Activated naive CD4-positive, alpha-beta T cell treated with anti-CD3 and anti-CD28 coated beads, Interleukin-2, amount 50 U/mL, for 16 hours (primary cell): ENCODE measurements at places on chromosomes 2 and 18.
A peak's percentile ranks its signal among the peaks of the same experiment; 100 is the strongest.

GRCh38 chr2:241310917-241311566, 4.4 kb downstream of the HDLBP start:
- DNase-seq: no peak

GRCh38 chr2:239127513-239127912, 273.3 kb downstream of the HDAC4 start:
- no peak for DNase-seq

DNA sequence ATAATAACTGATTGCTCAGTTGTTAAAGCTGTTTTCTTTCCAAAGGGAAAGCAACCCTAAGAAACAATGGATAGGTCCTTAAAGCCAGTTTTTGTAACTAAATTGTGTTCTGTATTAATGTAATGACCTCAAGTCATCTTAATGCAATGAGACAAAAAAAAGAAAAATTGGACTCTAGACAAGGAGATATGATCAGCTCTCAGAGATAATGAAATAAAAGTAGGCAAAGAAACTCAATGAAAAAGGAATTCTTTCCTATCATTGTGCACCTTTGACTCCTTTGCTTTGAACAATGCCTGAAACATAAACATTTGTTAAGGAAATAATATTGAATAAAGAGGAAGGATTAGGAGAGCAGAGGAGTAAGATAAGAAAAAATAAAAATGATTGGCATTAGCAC, 86.1 kb downstream of the RIT2 start:
- no peak for DNase-seq

DNA sequence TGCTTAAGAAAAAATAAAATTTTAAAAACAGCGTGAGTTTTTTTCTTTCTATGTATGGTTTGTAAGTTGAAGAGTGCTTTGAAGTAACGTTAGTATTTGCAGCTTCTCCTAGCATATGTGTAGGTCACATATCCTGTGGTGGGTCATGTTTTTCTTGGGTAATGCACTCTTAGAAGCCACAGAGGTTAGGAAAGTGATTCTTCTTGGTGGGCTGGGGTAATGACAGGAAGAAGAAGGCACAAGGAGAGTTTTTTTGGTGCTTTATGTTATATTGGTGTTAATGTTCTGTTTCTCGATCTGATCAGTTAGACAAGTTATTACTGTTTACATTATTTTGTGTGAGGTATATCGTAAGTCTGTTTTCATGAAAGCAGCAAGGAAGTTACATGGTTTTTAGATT, 109.0 kb downstream of the ICA1L start:
- no peak for DNase-seq

DNA sequence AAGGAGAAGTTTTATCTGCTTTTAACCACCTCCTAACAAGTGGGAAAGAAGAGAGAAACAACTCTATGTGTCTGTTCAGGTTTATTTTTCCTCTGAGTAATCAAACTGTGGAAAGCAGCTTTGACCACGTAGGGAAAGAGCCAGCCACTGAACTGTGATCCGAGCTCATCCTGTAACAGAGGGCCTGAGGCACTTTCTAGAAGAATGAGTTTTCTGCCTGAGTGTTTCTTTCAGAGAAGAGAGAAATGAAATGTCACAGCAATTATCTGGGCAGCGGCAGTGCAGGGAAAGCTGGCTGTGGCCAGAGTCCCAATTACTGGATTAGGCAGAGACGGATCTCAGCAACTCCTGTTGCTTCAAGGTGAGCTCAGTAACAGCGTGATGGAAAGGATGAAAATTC, 151.9 kb downstream of the CD226 start:
- no peak for DNase-seq

DNA sequence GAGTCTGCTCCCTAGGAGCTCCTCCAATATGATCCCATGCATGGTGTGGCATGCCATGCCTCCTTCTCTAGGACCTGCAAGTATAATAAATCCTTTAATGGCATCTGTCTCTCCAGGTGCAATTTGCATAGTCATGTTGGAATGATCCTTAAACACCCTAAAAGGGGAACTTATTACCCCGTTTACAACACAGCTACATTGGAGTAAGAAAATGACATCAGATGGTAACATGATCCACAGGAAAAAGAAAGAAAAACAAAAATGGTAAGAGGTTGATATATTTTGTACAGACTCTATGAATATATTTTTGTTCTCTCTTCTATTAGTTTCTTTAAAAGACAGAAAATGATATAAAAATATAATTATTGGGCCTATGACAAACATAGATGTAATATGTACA, 79.0 kb downstream of the CRACDL start:
- no peak for DNase-seq

DNA sequence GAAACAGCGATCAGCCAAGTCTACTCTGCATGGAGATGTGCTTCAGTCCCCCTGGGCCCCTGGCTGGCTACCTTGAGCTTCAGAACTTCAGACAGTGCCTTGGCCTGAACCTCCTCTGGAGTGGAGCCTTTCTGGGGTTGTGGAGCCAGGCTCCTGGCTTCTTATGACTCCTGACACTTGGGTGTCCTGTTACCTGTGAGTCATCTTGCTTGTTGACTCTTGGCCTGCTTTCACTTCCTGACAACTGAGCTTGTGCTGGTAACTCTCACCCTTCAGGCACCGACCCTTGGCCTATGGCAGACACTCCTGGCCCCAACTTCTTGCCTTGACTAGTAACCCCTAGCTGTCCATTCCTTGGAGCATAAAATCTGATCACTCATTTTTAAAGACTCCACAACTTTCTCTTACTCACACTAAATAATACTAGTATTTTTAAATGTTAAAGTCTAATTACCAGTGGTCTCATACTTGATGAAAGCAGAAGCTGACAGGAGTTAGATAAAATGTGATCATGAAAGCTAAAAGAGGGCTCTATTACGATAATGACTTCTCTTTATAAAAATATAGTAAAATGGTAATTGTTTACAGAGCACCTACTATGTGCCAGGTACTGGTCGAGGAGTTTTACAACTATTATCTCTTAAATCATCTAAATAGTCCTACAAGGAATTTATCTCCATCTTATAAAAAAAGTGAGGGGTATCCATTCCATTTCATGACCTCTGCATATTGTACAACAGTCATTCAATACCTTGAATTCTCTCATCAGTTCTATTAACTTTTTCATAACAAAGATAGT, 46.3 kb upstream of the VIT start:
- DNase-seq: no peak

DNA sequence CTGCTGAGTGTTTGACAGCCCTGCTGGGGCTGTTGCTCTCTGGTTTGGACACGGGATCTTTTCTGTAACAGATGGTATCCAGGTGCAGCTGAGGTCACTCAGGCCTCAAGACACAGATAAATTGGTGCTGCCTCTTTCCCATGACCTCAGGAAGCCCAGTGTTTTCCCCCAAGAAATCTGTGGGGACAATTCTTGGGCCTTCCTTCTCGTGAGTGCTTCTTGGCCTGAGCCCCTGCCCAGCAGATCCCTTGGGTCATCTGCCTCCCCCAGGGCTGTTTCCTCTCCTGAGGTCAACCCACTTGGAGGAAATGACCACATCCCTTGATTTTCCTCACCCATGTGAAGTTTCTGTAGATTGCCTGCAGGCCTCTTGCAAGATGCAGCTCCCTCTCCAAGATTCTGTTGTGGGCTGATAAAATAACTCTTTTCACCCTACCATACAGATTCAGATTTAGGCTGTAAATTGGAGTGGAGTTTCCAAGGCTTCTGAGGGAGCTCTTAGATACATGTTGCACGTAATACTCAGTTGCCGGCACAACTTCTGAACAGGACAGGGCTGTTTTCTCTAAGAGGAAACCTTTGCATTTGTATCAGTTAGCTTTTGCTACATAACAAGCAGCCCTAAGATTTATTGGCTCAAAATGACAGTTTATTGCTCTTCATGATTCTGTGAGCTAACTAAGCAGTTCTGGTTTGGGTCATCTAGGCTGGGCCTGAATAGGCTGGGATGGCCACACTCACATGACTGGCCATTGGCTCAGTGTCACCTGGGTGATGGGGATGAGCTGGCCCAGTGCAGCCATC, 13.1 kb downstream of the ZAP70 start:
- DNase-seq: no peak

- DNase-seq: no peak
Measured at GRCh38 chr18:28432339-28432738, 255.4 kb upstream of the CDH2 start.

DNA sequence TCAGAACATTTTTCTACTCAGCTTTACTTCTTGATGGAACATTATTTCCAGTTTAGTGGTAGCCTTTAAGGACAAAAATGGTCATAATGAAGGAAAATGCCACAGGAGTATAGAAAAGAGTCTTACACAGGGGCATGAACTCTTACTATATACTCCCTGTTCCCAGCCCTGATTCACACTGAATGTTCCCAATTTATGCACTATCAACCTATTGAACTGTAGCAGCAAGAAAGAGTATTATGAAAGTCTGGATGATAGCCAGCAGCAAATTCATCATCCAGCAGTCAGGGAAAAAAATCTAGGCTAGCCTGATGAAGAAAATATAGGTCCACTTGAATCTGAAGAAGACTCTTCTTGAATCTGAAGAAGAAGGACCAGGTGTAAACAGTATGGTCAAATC, 1170.3 kb upstream of the CHAC2 start:
- DNase-seq: no peak

DNA sequence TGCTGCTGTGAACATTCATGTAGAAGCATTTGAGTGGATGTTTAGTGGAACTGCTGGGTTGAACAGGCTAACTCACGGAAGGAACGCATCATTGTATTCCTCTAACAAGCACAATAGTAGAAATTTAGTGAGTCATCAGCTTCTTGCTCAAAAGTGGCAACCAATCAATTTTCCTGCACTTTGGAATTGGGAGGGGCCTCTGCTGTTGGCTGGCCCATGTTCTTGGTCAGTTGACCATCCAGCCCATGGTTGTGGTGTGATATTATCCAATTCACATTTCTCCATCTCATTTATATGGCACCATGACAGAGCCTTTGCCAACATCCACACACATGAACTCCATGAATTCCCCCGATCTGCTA, 95.0 kb downstream of the TNFRSF11A start:
- peak; percentile 21 for DNase-seq

DNA sequence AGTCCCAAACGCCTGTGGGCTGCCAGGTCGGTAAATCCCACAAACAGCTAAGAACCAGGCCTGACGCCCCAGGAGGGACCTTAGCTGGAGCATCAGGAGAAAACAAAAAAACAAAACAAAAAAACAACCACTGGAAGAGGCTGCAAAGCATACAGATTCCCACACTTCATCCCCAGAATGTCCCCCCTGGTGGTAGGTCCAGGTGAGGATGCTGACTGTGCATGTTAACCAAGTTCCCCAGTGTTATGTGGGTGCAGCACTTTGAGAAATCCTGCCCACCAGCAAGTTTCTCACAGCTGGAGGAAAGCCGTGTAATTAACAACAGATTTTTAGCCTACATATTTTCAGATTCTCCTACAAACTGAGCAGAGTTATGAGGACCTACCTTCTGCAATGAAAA, 15.1 kb downstream of the ST3GAL5 start:
- no peak for DNase-seq

DNA sequence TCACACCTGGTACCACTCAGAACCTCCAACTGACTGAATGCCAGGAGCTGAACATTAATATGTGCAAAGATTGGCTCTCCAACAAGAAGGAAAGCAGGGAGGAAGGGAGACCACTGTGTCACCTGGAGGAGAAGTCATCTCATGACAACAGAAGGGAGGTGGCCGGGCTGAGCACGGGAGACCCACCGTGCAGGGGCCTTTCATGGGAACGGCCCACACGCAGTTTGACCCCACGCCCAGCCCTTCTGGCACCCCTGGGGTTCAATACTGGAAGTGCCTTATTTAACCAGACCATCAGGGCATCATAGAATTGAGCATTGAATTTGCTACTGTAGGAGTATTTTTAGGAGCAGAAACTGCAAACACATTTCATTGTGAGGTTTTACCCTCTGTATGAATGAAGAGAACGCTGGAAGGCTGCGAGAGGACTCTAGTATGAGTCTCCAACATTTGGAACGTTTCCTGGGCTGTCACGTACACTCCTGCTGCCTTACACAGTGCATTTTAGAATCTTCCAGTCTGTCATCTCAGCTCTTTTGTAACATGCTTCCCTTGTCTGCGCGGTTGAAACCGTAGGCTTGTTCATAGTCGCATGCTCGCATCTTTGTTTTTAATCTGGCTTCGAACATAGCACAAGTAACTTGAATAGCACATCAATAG, 132.1 kb downstream of the NFATC1 start:
- peak; percentile 6 for DNase-seq

- DNase-seq: peak; percentile 23
Measured at GRCh38 chr2:227871375-227871791, at the start of gene DAW1. Gene DAW1 (plus strand): TSS chr2:227871631. CDS start chr2:227871690, 59 bp downstream.

DNA sequence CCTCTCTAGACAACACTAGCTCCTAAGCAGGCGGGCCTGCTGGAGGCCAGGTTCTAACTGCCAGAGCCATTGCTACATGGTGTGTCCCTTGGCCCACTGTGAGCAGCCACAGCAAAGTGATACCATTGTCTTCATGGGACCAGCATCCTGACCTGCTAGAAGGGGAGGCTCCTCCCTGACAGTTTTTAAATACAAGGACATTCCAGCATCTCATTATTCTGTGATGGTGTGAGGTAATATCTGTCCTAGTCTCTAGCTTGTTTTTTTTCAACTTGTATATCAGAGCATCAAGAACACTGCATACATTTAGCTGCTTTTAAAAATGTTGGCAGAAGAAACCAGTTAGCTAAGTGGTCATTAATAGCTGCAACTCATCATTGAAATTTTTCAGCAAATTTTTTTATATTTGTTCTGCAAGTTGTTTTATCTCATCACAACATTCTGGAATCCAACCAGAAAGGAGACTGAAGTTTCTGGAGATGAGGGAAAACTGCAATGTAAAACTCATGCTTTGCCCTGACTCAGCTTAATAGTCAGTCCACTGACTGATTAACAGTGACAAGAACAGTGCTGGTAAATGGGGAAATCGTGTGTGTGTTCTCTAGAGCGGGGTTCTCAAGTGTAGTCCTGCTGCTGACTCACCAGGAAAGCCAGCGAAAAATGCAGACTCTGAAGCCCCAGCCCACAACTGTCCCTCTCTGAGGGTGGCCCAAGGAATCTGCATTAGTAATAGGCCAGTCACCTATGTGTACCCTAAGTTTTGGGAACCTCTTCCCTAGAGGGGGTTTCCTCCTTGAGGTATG, 17.8 kb downstream of the MAPRE3 start:
- DNase-seq: no peak

DNA sequence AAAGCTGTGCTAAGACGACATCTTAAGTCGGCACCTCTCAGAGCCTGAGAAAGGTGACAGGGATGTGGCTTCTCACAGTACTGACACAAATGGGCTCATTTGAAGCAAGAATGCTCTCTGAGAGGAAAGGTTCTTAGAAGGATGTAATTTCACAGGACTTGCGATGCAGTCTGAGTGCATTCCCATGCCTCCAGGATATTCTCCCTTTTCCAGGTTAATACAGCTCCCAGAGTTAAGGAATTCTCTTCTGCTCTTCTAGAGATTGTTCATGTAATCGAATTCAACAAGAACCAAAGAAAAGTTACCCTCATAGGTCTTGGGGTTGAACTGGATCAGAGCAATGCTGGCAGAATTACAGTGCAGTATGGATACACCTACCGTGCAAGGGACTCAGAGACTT, 131.0 kb downstream of the GALR1 start:
- DNase-seq: no peak

- no peak for DNase-seq
Measured at GRCh38 chr2:137000811-137001210, 235.5 kb downstream of the THSD7B start.
